ENCODE measurements at places on chromosomes 7 and 10. TPM values are rescaled to one million over a fixed set of nuclear protein-coding genes. Genes with fewer than 3 reads are reported as not detected.

ELOVL3 gene
- total RNA-seq: not detected

- DNase-seq: no peak
These were observed 98.4 kb downstream of the OSBPL3 start for GRCh38 chr7:24881623-24882022.

PLEKHS1 gene
- not detected for total RNA-seq

DNA sequence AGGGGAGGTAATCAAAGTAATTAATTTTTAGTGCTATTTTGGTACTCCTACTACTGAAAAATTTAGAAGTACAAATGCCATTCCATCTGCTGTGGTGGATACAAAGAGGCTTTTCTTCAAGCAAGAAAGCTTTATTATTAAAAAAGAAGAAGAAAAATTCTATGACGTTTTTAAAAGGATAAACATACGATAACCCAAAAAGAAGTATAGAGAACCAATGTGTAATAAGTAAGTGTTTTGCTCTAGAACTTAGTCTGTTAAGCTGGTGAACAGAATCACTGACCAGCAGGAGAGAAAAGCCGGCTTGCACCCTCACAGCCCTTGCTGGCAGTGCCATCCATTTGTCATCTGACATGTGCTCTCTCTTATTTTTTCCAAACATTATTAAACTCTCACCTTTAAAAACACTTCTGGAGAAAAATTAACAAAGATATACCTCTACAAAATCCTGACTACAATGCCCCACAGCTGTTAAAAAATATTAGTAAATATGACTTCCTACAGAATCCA lies 81.5 kb downstream of the SRPK2 start:
- DNase-seq: no peak

ARPC1B gene
- total RNA-seq: 630 TPM

- DNase-seq: peak; percentile 46
These were observed 101.6 kb downstream of the NKX6-2 start for GRCh38 chr10:132684164-132684891.

LRRC18 gene
- not detected for total RNA-seq

DNA sequence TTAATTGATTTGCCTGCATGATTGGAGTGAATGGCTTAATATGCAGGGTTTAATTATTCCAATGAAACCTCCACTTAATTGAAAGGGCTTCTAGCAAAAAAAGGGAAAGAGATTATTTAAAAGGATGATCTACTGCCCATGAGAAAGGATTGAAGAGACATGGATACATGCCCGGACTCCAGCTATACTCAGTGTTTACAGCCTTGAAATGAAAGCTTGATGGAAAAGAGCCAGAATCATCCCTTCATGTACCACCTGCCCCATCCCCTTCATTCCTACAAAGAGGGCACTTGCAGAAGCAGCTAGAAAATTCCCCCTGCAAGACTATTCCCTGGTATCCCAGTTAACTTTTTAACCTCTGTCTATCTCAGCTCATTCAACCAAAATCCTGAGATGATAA lies 78.4 kb downstream of the CARD11 start:
- no peak for DNase-seq

GRCh38 chr10:70927189-70927943 lies 39.0 kb upstream of the PCBD1 start:
- DNase-seq: peak; percentile 26

DNA sequence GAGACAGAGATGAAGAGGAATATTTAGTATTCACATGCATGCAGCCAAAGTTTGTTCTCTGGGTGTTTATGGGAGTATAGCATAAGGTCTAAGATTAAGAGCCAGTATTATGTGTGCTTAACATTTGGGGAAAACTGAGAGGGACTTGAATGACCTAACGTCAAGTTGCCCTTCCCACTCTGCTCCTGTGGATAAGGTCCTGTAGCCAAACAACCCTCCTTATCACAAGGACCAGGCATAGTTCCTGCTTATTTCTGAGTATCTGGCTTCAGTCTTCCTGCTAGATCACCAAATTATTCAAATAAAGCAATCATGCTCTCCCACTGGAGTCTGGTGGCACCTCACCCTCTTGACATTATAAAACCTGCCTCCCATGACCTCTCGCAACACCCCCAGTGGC lies 137.9 kb upstream of the SEMA3E start:
- DNase-seq: no peak

SLC13A4 gene
- not detected for total RNA-seq

SDK1 gene
- total RNA-seq: not detected

IKZF1 gene
- not detected for total RNA-seq

HOGA1 gene
- not detected for total RNA-seq

DNA sequence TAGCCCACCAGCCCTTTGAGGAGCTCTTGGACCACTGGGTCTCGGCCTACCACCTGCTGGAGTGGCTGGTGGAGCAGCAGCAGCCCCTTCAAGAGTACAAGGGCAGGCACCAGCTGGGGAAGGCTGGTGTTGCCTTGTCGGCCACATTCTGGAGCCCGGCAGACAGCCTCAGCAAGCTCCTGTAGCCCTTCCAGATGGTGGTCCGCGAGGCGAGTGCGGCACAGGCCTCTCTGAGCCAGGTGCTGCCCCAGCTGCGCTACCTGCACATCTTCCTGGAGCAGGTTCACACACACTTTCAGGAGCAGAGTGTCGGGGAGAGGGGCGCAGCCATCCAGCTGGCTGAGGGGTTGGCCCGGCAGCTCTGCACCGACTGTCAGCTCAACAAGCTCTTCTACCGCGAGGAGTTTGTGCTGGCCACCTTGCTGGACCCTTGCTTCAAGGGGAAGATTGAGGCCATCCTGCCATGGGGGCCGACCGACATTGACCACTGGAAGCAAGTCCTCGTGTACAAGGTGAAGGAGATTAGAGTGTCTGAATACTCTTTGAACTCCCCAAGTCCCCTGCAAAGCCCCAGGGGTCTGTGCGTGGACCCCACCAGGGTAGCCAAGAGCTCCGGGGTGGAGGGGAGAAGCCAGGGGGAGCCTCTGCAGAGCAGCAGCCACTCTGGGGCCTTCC lies 7.0 kb upstream of the ACTR3C start:
- DNase-seq: no peak

GIMAP4 gene
- total RNA-seq: not detected

DNA sequence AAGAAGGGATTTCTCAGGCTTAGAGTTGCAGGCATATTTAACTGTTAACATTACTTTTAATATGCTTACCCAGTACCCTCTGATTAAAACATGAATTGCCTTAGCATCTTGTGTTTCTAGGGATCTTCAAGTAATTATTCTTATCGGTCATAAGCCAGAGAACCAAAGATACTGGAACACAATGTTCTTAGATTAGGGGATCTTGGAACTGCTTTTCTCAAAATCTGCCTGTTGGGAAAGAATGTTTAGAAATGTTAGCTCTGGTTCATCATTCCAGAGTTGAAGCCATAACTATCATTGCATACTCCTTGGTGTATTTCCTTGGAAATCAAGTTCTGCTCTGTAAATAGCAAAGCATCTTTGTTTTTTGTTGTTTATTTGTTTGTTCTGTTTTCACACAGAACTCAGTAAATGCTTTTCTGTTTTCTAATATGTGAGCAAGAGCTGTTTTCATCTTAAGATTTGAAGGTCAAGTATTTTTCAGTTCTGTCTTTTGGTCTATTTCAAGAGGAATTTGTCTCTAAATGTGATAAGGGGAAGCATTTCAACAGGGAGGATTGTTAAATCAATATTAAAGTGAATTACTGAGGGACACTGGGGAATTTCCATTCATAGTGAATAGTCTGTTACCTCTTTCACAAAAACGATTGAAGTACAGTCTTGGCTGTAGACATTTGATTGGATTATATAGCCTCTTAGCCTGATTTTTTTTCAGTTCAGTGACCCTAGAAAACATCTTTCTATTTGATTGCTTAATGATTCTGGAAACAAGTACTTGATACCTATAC lies 103.2 kb upstream of the CYP26C1 start:
- no peak for DNase-seq

- DNase-seq: no peak
These were observed 55.1 kb upstream of the SEMA3A start for GRCh38 chr7:84249656-84250055.

CYP2C19 gene
- not detected for total RNA-seq

DNA sequence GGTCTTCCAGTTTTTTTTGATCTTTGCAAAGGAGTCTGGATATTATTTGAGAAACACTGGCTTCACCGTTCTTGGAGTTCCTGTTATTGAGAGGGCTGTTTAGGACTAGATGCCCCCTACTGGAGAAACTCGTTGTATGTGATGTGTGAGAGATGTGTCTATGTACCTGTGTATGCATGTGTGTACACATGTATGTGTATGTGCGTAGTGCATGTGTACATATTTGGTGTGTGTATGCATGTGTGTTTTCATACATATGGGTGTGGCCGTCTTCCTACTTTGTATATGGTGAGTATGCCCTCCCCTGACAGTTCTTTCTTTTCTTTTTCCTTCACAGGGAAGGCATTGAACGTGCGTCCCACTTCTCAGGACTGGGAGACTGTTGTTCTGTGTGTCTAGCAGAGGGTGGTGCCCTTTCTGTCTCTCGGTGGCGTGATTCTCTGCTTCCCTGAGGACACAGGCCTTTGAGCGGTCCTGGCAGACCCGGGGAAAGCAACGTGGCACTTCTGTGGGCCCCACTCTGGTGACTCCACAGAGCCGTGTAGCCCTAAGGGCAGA lies 3.0 kb upstream of the CALHM3 start:
- DNase-seq: peak; percentile 82

- no peak for DNase-seq
These were observed 2.0 kb downstream of the GGCT start for GRCh38 chr7:30502470-30503251.

DNA sequence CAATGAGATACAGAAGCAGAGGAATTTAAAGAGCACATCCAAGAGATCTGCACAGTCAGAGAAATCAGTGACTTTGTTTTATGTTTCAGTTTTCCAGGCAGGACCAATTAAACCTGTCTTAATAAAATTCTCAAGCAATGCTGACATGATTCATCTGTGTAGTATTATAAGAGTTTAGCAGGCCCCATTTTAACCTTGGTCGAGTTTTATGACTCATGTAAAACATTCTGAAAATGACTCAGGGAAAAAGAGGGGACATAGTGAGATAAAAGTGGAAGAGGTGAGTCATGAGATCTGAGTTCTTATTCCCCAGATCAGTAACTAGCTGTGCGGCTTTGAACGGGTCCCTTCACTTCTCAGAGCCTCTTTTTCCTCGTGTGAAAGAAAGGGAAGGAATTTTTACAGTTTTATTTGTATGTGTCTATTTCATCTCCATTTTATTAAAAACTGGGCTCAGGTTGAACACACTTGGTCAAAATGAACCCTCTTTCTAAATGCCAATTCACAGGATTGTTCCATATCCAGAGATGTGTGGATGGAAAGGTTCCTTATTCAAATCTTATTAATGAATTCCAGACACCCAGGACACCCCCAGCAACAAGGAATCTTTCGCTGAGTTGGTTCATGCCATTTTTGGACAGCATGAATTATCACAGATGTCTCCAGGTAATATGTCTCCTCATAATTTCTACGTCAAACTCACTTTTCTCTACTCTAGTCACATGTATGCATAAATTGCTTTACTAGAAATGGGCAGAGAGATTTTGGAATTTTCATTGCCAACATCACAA lies 143.2 kb downstream of the JAZF1 start:
- peak; percentile 97 for DNase-seq

- DNase-seq: no peak
These were observed 78.8 kb downstream of the RALA start for GRCh38 chr7:39702133-39702532.

GRCh38 chr7:100539436-100540006 lies 518 bp downstream of the AGFG2 start:
- DNase-seq: no peak

DNA sequence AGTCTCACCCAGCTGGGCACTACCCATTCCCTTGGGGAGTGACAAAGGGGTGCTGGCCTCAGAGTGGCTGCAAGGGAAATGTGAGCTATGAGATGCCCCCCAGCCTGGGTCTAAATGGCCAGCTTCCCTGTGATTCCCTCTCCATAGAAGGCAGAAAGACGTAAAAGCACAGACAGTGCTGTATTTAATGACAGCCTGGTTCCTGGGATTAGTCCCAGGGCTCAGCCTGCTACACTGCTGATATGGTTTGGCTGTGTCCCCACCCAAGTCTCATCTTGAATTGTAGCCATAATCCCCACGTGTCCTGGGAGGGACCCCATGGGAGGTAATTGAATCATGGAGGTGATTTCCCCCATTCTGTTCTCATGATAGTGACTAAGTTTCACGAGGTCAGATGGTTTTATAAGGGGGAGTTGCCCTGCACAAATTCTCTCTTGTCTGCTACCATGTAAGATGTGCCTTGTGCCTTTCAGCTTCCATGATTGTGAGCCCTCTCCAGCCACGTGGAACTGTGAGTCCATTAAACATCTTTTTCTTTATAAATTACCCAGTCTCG lies 23.9 kb upstream of the CALN1 start:
- no peak for DNase-seq

CACUL1 gene
- total RNA-seq: 14.8 TPM

SLC26A3 gene
- total RNA-seq: not detected

GRCh38 chr10:22701132-22701826 lies 13.1 kb downstream of the PIP4K2A start:
- DNase-seq: no peak

GRCh38 chr10:60973086-60973485 lies 29.1 kb upstream of the RHOBTB1 start:
- DNase-seq: no peak

ACSL5 gene
- total RNA-seq: 1.8 TPM

DNA sequence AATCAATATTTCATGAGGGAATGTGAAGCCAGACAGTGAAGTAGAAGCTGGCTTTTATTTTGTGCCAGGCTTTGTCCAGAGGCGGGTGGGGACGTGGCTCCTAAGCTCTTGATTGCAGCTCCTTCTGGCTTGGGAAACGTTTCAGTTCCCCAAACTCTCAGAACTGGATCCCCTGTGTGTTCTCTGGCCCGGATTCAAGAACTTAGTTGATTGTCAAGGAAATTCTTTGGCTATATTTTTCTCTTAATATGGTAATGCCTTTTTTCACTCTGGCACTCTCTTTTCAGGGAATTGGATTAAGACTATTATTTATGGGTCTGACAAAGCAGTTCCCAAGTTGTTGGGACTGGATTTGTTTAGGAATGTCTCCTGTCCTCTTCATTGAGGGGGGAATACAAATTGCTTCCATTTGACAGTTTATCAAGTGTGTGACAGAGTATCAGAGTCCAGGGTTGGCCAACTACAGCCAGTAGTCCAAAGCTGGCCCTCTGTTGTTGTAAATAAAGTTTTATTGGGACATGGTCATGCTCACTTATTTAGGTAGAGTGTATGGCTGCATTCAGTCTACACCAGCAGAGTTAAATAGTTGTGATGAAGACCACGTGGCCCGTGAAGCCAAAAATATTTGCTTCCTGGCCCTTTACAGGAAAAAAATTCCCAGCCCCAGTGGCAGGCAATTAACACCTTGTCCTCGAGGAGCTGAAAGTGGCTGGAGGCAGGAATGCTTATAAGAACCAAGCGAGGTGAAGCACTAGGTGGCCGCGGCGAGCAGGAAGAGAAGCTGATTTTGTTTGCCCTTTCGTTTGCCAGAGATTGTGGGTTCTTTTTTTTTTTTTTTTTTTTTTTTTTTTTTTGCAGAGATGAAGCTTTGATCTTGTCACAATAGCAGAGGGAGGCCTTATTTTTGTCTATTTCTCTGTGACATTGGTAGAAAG lies 34.3 kb downstream of the HTRA1 start:
- peak; percentile 73 for DNase-seq

Measured in GM23248 (cell line).